ENCODE measurements at places on chromosomes 12 and 14.

- no peak overlapping the region for H3K27ac ChIP-seq
- no peaks in the 10 kb centered on the region for H3K27me3 ChIP-seq
- DNase-seq = no peak
Measured at GRCh38 chr12:104054681-104055346, 4.8 kb upstream of the GLT8D2 start.

DNA sequence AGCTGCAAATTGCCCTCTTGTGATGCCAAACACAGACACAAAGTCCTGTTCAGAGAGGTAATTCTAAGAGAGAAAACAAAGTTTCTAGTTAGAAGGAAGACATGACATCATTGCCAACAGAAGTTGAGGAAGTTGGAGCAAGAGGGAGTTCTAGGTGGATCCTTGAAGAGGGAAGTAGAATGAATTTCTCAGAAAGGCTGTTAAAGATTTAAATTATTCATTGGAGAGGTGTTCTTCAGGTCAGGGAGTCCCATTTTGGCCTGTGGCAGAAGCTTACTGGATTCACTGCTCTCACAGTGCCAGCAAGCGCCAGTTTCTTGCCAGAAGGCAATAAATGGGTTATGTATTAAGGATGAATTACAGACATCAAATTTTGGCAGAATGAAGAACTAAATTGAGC is 15.3 kb downstream of the TSFM start:
- H3K36me3 ChIP-seq = peaks cover 85% of the 10 kb centered on the region
- no peak for DNase-seq
- no peak overlapping the region for H3K27ac ChIP-seq
- no peaks in the 10 kb centered on the region for H3K4me1 ChIP-seq
- no peak overlapping the region for H3K4me3 ChIP-seq

- no peak overlapping the region for H3K4me3 ChIP-seq
- H3K36me3 ChIP-seq = peaks cover 4% of the 10 kb centered on the region
- H3K4me1 ChIP-seq = peaks cover 27% of the 10 kb centered on the region
- no peaks in the 10 kb centered on the region for H3K27me3 ChIP-seq
Measured at GRCh38 chr12:15982471-15982870, 71.3 kb downstream of the DERA start.

DNA sequence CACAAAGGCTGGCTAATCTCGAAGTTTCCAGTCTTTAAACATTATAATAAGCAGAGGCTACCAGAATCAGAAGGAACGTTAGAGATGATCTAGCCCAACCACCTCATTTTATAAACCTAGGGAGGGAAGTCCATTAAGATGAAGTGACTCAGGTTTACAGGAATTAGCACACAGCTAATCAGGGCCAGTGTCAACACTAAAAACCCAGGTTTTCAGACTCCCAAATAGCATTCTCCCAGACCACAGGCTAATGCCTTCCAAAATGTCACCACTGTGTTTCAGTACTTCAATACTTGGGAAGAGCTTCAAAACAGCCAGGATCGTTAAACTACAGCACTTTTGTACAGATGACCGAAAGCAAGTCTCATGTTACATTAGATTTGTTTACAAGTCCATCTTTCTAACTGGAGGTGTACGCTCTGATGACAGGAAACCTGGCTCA is 89.2 kb downstream of the FOXN3 start:
- no peaks in the 10 kb centered on the region for H3K27me3 ChIP-seq
- DNase-seq = no peak
- peaks cover 4% of the 10 kb centered on the region for H3K36me3 ChIP-seq
- H3K27ac ChIP-seq = no peak overlapping the region
- no peaks in the 10 kb centered on the region for H3K4me1 ChIP-seq

DNA sequence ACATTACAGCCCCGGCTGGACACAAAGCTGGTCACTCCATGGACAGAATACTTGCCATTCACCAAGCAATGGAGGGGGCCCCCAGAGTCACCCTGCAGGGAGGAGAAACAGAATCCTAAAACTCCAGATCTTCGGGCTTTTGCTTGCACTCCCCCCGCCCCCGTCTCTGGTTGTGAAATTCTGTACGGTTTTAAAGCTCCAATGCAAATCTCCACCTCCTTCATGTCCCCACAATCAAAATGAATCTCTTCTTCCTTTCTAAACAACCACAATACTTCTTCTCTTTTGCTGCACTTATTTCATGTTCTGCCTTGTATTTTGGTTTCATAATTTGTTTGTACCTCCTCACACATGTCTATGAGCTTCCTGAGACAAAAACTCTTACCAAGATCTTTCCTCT is 5.8 kb upstream of the BIN2 start:
- no peak overlapping the region for H3K27ac ChIP-seq
- no peak for DNase-seq
- peaks cover 10% of the 10 kb centered on the region for H3K4me1 ChIP-seq
- no peaks in the 10 kb centered on the region for H3K36me3 ChIP-seq
- H3K4me3 ChIP-seq = no peak overlapping the region

GRCh38 chr12:52798003-52798670 is 2.2 kb upstream of the KRT3 start:
- no peaks in the 10 kb centered on the region for H3K4me1 ChIP-seq
- no peaks in the 10 kb centered on the region for H3K27me3 ChIP-seq
- no peaks in the 10 kb centered on the region for H3K36me3 ChIP-seq
- DNase-seq = no peak

GRCh38 chr12:128056136-128056801 is 210.7 kb upstream of the TMEM132C start:
- DNase-seq = no peak
- no peak overlapping the region for H3K4me3 ChIP-seq
- H3K27me3 ChIP-seq = no peaks in the 10 kb centered on the region
- no peaks in the 10 kb centered on the region for H3K36me3 ChIP-seq
- no peaks in the 10 kb centered on the region for H3K4me1 ChIP-seq

DNA sequence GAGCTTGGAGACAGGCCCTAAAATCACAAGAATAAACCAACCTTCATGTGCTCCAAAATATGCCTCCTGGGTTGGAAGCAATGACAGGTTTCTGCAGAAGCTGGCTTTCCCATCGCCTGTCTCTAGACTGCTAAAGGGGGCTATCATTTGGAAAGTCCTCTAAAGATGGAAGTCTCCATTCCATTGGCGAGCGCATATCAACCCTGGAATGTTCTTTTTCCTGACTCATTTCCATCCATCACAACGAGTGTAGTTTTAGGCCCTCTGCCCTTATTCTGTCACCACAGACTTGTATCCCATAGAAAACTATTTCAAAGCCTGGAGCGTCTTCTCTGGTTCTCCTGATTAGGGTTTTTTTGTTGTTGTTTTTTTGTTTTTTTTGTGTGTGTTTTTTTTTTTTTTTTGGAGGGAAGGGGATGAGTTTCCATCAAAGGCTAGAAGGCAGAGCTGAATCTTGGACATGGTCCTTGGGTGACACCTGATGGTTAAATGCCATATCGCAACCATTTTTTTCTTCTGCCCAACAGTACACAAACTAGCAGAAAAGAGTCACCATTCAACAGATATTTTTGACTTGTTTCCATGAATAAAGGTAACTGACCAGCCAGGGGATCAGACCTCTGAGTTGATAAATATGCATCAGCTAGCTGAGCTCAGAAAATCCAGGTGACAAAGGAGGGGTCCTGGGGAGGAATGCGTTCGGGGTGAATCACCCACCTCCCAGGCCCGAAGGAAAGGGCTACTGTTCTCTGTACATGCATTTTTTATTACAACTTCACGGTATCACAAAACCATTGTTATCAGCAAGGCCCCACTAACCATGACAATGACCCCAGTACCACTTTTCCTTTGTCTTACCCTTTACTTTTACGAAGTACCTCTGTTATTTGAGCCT is 40.5 kb downstream of the KCNA5 start:
- no peaks in the 10 kb centered on the region for H3K4me1 ChIP-seq
- no peaks in the 10 kb centered on the region for H3K36me3 ChIP-seq
- no peak overlapping the region for H3K4me3 ChIP-seq
- peak; percentile 61 for DNase-seq

DNA sequence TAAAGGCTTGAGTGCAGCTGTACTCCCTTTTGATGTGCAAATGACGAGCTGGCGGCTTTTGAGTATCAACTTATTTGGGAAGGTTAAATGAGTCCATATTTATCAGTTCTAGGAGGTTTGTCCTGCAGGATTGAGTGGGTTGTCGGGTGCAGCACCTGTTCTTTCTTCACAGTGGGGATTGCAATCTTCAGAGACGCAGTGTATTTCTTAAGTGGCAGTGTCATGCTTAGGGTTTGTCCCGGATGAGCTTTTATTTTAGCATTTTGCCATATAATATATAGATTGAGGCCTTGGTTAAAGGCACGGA is 1.2 kb downstream of the FUT8 start:
- DNase-seq = no peak
- H3K4me3 ChIP-seq = peak overlapping the region; percentile 69
- H3K27ac ChIP-seq = no peak overlapping the region
- no peaks in the 10 kb centered on the region for H3K27me3 ChIP-seq
- no peaks in the 10 kb centered on the region for H3K36me3 ChIP-seq

- no peak for DNase-seq
- no peaks in the 10 kb centered on the region for H3K27me3 ChIP-seq
- H3K4me3 ChIP-seq = no peak overlapping the region
- no peak overlapping the region for H3K27ac ChIP-seq
- no peaks in the 10 kb centered on the region for H3K4me1 ChIP-seq
- H3K36me3 ChIP-seq = no peaks in the 10 kb centered on the region
Measured at GRCh38 chr12:6627616-6628015, 8.1 kb downstream of the LPAR5 start.

DNA sequence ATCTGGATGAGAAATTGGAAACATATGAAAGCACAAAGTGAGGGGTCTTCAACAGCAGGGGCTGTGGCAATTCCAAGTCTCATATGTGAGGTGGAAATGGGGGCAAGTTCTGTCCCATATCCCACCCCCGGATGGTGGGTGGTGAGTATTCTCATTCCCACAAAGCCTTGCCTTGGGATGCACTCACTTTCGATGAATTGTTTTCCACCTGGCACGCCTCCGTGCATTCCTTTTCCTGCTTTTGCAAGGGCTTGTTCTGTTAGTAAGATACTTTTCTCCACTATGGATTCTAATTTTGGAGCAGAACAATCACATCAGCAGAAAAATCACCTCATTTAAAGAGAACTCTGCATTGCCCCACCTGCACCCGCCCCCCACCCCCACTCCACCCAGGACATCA is 3.1 kb downstream of the LACRT start:
- peaks cover 3% of the 10 kb centered on the region for H3K27me3 ChIP-seq
- no peak overlapping the region for H3K4me3 ChIP-seq
- H3K27ac ChIP-seq = no peak overlapping the region
- no peaks in the 10 kb centered on the region for H3K4me1 ChIP-seq
- no peak for DNase-seq

DNA sequence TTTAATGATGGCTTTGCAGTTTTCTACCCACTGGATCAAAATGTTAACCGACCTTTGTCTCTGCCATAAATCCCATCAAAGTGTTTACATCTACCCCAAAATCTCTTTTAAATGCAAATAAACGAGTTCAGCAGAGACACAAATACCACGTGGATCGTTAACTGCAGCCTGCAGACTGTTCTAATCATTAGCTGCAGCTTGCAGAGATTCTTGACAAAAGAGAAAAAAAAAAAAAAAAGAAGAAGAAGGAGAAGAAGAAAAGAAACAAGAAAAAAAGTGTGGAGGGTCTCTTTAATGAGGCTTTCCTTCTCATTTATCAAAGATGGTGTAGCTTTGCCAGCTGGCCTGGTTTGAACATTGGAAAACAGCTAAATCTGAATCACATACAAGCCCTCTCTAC is 275.7 kb downstream of the NEDD1 start:
- H3K4me1 ChIP-seq = no peaks in the 10 kb centered on the region
- no peaks in the 10 kb centered on the region for H3K27me3 ChIP-seq
- no peaks in the 10 kb centered on the region for H3K36me3 ChIP-seq
- DNase-seq = no peak
- no peak overlapping the region for H3K27ac ChIP-seq
- no peak overlapping the region for H3K4me3 ChIP-seq

DNA sequence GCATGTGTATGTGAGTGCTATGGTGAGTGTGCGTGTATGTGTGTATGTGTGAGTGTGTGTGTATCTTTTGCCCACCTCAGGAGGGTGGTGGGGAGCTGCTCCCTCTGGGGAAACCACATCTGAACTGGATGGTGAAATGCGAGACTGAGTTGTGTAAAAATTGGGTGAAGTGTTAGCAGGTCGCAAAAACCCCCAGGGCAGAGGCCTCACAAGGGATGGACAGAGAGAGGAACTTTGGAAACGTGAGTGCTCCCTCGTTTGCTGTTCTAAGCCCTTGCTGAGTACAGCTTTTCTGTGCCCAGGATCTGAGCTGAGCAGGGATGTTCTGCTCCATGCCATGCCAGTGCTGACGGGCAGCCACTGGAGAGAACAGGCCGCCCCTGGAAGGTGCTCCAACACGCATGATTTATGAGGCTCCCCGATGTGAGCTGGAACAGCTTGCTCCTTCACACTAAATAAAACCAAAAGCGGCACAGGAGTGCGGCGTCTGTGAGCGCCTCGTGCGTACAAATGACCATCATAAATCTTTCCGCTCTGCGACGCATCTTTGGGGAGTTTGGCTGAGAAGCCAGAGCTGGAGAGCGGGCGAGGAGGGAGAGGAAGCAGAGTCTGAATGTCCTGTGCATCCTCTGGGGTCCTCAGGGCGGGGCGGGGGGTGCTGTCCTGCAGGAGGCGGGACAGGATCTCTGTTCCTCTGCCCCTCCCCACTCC is 14.1 kb upstream of the GALNT9 start:
- H3K36me3 ChIP-seq = no peaks in the 10 kb centered on the region
- H3K27ac ChIP-seq = no peak overlapping the region
- no peaks in the 10 kb centered on the region for H3K4me1 ChIP-seq
- no peaks in the 10 kb centered on the region for H3K27me3 ChIP-seq

All from SJCRH30 (cell line).